ENCODE measurements at places on chromosomes 11 and 22.

- no peak for DNase-seq
Observed at GRCh38 chr11:134469627-134470026, 57.6 kb upstream of the B3GAT1 start.

DNA sequence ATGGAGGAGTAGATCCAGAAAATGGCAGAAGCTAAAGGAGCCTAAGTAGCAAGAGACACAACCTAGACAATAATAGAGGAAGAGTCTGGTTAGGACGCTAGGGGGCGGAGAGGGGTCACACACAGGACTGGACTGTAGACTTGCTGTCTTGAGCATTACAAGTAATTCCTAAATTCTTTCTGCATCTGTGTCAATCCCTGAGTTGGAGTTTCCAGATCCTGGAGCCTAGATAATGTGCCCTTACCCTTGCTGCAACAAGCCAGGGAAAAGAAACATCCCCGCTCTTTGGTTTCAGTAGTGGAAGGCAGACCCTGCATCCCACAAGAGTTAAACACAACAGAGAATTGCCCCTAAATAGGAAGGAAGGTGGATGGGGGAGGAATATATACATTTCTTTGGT is 14.9 kb upstream of the CCDC73 start:
- DNase-seq: peak; percentile 53

GRCh38 chr11:65119670-65119995 is 2.1 kb upstream of the ZNHIT2 start:
- no peak for DNase-seq

DNA sequence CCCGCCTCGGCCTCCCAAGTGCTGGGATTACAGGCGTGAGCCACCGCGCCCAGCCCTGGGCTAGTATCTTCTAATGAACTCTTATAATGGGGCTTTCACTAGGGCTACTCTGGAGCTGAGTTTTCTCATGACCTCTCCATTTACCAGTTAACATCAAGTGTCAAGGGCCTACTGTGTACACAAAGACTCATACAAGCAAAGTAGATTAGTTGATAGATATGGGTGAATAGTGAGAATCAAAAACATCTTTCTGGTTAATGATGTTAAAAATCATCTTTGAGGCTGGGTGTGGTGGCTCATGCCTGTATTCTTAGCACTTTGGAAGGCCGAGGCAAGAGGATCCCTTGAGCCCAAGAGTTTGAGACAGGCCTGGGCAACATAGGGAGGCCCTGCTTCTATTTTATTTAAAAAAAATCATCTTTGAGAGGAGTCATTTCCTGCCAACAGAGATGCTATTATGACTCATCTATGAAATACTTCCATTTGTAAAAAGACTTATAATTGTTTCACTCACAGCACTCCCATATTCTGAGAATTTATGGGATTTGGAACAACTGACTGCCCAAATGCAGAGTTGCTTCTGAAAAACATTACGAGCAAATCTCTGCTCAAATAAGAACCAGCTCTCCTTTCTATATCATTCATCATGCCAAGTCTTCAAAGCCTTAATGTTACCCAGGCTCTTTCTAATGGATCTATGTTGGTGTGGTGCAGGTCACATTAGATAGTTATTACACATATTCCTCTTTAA is 57.0 kb downstream of the GDPD4 start:
- DNase-seq: peak; percentile 85

DNA sequence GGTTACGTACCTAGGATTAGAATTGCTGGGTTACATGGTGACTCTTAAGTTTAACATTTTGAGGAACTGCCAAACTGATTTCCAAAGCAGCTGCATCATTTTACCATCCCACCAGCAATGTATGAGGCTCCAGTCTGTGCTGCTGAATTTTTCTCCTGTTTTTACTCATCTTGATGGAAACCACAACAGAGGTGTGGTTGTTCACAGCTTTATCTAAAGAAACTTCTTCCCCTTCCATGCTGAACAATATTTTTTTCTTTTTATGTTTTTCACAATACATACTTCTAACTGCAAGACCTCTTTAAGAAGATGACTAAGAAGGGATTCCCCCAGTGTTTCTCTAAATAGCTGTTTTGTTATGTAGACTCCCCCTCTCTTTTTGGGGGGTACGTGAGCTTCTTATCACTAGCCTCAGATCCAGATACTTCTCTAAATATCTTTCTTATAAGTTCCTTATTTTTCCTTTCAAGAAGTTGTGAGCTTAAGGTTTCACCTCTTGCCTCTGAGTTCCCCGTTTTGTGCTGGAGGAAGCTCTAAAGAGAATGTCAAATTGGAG is 24.0 kb downstream of the TCP11L1 start:
- peak; percentile 24 for DNase-seq

All from fibroblast of skin of back (primary cell).